ENCODE measurements at places on chromosomes 2 and 18.

DNA sequence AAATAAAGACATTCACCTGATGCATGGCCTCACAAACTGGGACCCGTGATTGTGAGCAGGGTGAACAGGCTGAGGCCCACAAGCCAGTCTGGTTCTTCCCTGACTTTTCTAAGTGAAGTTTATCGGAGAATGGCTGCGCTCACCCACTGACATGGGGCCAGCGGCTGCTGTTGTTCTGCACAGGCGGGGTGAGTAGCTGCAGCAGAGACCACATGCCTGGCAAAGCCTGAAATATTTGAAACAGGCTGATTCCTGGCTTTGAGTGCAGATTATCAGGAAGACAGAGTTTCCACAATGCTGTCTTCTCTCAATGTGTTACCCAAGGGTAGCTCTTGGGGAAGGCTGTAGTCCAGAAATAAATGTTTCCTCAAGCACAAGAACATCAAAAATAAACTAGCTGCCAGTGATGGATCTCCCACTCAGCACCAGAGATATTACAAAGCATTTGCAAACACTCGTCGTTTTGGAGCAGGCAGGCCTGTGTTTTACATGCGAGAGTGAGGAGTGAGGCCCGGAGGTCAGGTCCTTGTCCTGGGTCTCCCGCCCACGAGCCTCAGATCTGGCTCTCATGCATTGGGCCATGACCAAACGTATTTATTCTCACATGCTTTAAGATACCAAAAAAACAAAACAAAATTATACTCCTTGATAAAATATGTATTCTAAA lies 647.1 kb downstream of the GALR1 start:
- DNase-seq, result no peak

DNA sequence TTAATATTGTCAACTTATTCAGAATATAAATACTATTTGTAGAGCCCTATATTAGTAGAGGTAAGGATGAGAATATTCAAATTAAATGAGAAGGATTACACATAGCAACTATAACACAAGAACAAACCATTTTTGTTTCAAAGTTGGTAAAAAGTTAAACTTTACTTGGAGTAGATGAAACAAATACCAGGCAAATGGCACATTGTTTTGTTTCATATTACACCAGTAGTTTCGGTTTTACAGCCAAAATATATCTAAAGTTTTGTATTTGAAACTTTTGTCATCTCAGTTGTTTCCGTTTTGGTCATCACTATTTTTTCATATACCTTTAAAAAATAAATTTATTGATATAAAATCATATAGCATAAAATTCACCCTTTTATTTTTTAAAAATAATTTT lies 1039.4 kb downstream of the DPP10 start:
- DNase-seq, result no peak

GRCh38 chr2:64210816-64211215 lies 66.6 kb upstream of the PELI1 start:
- DNase-seq, result no peak

DNA sequence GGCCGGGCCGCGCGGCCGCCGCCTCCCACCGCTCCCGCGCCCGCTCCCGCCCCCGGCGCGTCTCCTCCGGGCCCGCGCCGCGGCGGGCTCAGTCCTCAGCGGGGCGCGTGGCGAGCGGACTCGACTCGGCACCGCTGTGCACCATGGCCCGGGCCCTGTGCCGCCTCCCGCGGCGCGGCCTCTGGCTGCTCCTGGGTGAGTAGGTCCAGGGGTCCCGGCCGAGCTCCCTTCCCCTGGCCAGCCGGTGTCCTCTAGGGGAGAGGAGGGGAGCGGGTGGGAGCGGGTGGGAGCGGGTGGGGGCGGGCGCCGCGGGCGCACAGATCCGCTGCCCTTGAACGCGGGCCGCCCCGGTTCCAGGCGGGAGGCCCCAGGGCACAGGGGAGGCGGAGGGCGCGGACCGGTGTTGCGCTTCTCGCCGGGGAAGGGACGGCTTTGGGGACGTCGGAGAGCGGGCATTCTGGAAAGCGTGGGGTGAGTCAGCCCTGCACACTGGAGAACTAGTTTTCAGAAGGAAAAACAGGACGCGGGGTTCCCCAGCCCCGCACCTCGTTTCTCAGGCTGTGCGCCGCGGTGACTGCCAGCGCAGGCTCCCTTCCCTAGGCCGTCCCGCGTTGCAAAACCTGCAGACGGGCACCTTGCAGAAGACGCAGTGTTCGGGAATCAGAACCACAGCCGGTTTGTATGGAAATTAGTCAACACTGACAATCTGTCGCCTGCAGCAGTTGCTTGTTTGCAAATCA lies at the start of gene RAMP1:
TSS of gene RAMP1 (plus strand) at position 91 of the 740 bp plus-strand sequence. CDS start at position 144, 53 bp downstream.
- DNase-seq, result no peak

DNA sequence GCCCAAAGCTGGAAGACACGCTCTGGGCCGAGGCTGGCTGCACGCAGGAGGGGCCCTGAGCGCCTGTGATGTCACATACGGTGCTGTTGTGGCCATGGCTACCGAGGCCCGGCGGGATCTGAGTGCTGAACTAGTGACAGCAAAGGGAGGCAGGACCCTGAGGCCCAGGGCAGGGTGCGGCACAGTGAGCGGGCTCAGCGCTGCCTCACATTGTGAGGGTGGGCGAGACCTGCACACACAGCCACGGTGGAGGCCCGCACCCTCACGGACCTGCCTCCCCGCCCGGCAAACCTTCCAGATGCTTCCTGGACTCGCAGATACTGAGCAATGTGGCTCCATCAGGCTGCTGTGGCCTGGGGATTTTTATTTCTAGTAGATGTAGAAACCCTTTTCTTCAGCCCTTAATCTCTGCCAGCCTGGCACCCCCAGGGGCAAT lies 133.8 kb upstream of the CTDP1 start:
- no peak for DNase-seq

- DNase-seq, result no peak
Measured at GRCh38 chr2:8595811-8596600, 85.8 kb upstream of the ID2 start.

GRCh38 chr2:949384-950079 lies 1.1 kb upstream of the SNTG2 start:
- no peak for DNase-seq

- no peak for DNase-seq
Measured at GRCh38 chr18:6054256-6054842, 159.0 kb upstream of the TMEM200C start.

DNA sequence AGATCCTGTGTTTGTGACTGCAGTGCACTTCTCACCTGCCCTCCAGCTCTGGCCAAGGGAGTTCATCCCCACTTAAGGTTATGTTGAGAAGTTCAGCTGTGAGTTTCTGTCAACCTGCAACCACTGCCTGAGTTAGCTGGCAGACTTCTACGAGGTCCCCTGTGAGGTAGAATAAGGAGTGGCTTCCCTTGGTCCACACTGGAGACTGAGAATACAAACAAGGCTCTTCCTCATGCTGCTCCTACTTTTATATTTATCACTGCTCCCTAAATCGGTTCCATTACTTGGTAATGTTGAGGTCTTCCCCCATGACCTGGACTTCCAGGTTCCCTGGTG lies 353.2 kb upstream of the CWC22 start:
- DNase-seq, result no peak

- no peak for DNase-seq
Measured at GRCh38 chr2:203914546-203915182, 21.9 kb upstream of the ICOS start.

GRCh38 chr2:102660574-102660973 lies 41.2 kb downstream of the SLC9A2 start:
- DNase-seq, result no peak

DNA sequence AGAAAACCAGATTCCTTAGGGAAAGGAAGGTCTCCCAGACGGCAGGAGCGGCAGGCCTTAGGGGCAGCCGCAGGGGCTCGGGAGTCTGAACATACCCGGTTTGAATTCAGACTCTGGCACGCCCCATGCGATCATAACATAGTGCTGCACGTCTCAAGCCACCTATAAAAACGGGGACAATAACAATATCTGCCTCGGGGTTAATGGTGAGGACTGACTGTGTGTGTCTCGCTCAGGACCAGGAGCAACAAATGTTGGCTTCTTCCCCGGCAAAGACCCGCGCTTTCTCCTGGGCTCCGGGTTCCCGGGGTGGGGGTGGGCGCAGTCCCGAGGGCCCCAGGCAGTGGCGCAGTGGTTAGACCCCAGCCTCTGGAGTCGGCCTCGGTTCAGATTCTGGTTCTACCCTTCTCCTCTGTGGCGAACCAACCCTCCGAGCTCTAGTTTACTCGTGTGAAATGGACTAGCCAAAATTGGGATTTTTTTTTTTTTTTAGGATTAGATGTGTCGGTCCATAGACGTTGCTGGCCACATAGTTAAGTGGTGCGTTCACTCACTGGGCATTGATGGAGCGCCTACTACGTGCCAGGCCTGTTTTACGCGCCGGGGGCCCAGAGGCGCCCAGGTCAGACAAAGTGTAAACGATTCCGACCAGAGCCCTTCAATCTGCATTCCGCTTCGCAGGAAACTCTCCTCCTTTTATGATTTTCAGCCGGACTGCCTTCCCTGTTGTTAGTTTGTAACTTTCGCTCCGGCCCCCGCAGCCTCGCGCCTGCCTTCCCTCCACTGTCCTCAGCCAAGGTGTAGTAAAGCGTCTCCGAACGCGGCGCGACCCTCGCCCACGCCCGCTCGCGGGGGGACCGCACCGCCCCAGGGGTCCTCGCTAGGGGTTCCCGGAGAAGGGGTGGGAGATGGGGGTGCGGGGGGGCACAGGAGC lies 820 bp upstream of the SH3BP4 start:
- no peak for DNase-seq

GRCh38 chr2:174873471-174873870 lies 109.2 kb upstream of the CHRNA1 start:
- no peak for DNase-seq

DNA sequence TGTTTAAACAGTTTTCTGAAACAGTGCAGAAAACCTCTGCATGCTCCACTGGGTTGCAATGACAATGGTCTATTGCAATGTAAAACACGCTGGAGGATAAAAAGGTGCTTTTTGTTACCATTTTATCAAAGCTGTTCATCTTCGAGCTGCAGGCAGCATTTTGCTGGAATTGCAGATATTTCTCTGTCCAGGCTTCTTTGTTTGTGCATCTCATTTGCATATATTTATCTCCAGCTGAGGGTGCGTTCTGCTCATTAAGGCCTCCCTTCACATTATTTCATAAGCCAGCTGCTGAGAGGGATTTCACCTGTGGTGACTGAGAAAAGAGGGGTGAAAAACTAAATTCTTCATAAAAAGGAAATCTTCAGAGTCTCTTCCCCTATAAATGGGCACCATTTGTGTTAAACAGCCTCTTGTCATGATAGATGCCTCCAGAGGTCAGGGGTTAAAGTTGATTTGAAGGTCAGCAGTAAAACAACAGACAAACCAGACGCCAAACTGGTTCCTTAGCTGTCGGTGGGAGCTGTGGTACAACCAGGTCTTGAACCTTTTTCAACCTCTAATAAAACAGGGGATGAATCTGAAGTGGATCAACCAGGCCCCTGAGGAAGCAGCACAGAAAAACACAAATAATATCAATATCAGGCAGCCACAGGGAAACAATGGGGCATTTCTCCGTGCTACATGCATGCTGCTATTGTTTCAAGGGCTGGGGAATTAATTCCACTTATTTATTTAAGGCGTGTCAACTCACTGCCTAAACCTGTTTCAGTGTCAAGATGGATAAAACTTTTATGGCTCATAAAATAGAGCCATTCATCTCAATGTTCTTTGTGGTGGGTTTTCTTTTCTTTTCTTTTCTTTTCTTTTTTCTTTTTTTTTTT lies 265.1 kb downstream of the MEIS1 start:
- DNase-seq, result no peak

- DNase-seq, result no peak
Measured at GRCh38 chr2:169348321-169349024, 13.9 kb downstream of the LRP2 start.

DNA sequence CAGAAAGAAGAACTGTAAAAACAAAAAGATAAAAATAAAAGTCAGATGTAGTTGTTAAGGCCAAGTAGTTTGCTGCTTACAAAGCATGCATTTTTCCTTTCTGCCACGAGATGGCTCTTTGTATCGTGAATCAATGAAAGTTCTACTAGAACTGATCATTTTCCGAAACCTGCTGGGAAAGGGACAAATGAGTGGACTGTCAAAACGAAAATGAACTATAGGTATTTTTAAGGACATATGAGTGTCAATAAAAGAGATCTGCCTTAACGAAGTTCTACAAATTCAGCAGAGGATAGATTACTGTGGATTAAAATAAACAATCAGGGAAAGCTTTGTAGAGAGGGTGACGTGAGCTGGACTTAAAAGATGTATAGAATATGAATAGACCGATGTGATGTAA lies 15.0 kb upstream of the ELOA2 start:
- DNase-seq, result no peak

GRCh38 chr2:136175868-136176267 lies 57.9 kb upstream of the CXCR4 start:
- no peak for DNase-seq

- no peak for DNase-seq
Measured at GRCh38 chr18:23570912-23571504, 15.3 kb downstream of the NPC1 start.

- no peak for DNase-seq
Measured at GRCh38 chr2:62641410-62641843, 64.1 kb upstream of the EHBP1 start.

DNA sequence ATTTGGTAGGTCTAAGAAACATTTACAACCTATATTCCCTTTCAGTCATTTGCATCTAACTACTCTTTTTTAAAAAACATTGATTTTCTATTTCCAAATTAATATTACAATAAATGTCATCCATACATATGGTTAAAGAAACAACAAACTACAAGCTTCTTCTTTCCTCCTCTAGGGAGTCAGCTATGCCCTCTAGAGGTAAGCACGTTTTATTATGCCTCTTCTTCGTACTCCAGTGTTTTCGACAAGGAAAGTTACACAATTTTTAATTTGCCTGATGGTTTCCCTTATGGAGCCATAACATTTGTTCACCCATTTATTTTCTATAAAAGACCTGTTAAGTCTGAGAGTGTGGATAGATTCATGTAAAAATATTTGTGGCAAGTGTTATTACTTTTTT lies 183.4 kb upstream of the CDH7 start:
- DNase-seq, result no peak

Data from CD4-positive, alpha-beta T cell treated with Interleukin-15 for 1 hour (primary cell).